ENCODE measurements at places on chromosomes 12 and 14.
A peak's percentile ranks its signal among the peaks of the same experiment; 100 is the strongest.

- DNase-seq, result no peak
These were observed 38.0 kb upstream of the A2ML1 start for GRCh38 chr12:8784290-8784888.

GRCh38 chr12:81517296-81517695 is 241.9 kb downstream of the PPFIA2 start:
- no peak for DNase-seq

DNA sequence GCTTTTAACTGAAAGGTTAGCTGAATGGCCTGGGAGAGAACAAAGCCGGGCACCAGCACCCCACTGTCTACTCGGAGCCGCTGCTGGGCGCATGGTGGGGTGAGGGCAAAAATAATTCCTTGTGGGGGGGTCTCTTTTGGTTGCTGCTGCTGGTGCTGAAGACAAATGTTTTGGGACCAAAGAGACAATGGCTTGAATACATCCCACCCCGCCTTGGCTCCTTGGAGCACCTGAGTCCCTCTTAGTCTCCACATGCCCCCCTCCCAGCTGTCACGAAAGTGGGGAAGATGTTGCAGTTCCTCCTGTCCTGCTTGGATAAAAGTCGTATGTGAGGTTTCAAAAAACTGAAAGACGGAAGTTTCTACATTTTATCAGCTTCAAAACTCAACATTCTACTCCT is 85.0 kb downstream of the PIWIL1 start:
- no peak for DNase-seq

GRCh38 chr14:53016491-53016890 is 65.6 kb upstream of the FERMT2 start:
- DNase-seq, result no peak

DNA sequence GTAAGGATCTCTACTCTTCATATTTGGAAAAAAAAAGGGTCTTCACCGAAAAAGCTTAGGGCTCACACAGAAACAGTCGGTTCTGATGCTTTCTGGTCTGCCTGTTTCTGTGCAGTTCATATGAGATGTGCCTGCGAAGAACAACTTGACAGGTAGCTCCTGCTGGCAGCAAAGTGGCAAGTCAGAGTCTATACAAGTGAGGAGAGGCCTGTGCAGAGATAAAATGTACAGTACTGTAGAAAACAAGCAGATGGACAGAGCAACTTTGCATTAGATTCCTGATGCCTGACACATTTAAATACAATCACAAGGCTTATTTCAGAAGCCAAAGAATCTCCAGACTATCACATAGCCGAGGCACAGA is 936.0 kb downstream of the DIO2 start:
- no peak for DNase-seq

DNA sequence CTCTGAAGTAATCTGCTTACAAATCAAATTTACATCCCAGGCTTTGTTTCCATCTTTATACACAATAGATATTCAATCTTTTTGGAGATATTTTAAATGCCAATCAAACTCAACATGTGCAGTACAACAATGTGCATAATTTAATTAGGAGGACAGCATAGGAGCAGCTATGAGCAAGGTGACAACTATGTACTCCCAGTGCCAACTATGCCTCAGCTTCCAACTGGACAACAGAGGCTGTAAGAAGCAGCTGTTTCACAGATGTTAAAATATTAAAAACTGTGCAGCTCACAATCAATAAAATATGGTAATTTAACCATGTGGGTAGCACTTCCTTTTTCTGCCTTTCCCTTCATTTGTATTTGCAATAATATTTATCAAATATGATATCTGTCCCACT is 99.9 kb downstream of the ST8SIA1 start:
- DNase-seq, result no peak

DNA sequence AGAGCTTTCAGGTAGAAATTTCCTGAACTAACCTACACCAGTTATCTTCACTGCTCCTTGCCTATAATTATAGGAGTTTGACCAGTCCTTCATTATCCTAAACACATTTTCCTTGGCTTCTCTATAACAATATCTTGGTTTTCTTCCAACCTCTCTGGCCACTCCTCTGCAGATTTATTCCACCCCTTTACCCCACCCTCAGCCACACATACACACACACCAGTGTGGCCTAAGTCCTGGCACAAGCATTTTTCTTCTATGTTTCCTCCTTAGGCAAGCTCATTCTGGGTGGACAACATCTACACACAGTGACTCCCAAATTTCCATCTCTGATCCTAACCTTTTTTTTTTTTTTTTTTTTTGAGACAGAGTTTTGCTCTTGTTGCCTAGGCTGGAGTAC is 25.1 kb downstream of the CDK17 start:
- no peak for DNase-seq

DNA sequence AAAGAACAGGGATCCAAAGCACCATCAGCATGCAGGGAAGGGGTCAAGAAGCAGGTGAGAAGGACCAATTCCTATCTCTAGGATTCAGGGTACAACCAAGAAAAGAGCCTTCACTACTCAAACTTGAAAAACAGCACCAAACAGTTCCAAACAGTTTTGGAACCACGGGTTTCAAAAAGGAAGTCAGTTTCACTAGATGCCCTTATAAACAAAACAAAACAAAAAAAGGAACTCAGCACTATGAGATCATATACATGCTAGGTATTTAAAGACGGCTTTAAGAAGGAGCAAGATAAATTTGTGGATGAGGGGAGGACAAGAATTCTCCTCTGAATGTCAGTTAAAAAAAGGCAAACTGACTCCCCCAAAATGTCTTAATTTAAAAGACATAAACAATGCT is 6.0 kb downstream of the INSM2 start:
- DNase-seq, result no peak

DNA sequence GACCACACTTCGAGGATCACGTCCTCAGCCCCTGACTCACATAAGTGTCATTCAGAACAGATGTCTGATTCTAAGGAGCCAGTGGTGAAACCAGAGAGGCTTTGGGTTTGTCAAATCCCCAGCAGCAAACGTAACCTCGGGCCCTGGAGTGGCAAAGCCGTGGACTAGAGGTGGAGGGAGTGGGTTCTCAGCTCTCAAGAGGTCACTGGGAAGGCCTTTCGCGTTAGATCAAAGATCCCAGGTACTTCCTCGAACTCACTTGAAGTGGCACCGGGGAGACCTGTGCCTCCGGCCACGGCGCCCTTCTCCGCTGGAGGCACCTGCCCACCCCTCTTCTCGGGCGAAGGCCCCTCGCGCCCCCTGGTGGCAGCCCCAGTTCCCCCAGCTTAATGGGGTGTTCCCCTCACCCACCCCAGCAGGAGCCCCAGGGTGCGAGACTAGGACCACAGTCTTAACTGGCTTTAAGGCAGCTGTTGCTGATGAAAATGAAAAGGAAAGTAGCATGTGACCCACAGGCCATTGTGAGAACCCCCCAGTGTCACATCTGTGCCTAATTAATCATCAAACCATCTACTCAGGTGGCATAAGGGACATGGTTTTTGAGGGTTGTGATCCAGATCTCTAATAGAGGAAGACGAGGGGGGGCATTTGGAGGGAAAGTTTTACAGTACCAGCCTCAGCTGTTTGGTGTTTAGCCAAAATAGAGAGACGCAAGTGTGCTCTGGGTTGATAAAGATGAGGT is 672 bp upstream of the ESR2 start:
- peak; percentile 77 for DNase-seq

DNA sequence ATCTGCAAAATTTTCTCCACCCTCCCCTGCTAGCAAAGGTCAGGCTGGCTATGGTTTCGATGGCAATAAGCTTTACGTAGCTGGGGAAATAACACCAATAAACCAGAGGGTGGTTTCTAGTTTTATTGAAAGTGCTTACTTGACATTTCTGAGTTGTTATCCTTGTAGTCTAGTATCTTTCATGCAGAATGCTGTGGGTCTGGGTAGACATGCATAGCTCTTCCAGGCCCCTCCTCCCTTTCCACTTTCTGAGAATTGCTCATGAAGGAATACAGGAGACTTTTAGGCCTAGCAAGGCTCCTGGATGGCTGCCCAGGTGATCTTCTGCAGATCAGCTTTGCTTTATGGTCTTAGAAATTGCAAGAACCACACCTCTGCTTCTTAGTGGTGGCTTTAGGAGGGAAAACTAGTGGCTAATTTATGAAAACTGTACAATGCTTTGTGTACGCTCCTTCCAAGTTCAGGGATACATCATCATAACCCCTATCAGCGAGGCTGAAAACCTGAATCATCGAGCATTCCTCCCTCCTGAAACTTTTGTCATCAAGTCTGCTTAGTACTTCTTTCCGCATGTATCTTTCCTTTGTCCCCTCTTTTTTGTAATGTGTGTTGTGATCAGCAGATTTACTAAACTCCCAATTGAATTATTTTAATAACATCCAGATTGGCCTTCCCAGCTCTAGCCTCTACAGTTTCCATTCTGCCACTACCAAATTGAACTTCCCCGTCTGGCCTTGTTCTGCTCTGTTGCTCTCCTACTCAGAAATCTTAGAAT is 473.0 kb downstream of the RAD51B start:
- DNase-seq, result no peak

GRCh38 chr12:120692524-120693033 is 5.6 kb downstream of the MLEC start:
- DNase-seq, result no peak

GRCh38 chr12:66903782-66904396 is 225.0 kb upstream of the GRIP1 start:
- DNase-seq, result no peak

- DNase-seq, result no peak
These were observed 139.0 kb downstream of the DPF3 start for GRCh38 chr14:72754949-72755348.

GRCh38 chr12:19867970-19868369 is 428.7 kb downstream of the AEBP2 start:
- DNase-seq, result no peak

GRCh38 chr12:26331960-26332359 is 136.6 kb downstream of the SSPN start:
- no peak for DNase-seq

DNA sequence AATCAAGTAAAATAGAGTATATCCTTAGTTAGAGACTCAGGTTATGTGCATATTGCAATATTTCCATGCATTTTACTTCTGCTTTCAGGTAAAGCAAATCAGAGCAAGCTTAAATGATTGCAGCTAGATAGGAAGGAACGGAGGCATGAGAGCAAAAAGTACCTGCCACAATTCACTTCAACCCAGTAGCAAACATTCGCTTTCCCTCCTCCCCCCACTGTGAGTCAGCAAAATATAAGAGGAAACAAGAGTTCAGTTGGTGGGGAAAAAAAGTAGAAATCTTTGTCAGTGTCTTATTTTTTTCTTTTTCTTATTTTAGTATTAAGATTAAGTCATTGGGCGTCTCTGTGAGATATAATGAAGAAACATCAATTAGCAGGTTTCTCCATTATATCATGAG is 475.4 kb downstream of the NPAS3 start:
- DNase-seq, result no peak

DNA sequence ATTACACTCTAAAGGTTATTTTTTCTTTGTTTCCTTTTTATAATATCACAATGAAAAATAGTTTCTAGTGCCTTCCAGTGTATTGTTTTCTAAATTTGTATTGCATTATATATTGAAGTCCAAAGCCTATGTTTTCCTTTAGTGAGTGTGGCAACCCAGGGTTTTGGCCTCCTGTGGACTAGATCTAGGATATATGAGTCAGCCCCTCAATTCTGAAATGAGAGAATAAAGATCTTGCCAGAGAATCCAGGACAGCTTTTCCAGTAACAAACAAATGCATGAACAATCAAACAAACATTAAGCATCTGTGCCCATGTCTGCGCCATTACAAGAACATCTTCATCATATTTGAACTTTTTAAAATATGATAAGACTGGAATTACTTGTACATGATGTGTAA is 70.7 kb upstream of the SSTR1 start:
- DNase-seq, result no peak

- DNase-seq, result peak; percentile 84
These were observed 24.0 kb downstream of the PLEKHH1 start for GRCh38 chr14:67557118-67557517.

- no peak for DNase-seq
These were observed 124.8 kb downstream of the SCARB1 start for GRCh38 chr12:124738636-124739467.

DNA sequence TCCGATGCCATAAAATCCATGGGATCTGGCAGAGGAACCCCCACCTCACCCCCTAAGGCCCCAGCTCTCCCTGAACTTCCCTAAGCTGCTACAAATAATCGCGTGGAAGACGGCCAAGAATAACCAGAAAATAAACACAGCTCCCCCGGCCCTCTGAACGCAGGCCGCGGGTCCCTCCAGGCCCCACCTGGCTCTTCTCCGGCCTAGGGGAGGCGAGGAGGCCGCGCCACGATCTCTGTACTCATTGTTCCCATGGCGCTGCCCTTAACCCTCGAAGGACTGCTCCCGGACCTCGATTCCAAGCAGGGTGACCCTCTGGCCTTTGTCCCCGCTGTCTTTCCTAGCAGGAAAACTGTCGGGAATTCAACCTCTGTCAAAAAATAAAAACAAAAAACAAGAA is 33.9 kb upstream of the TBX5 start:
- DNase-seq, result no peak

DNA sequence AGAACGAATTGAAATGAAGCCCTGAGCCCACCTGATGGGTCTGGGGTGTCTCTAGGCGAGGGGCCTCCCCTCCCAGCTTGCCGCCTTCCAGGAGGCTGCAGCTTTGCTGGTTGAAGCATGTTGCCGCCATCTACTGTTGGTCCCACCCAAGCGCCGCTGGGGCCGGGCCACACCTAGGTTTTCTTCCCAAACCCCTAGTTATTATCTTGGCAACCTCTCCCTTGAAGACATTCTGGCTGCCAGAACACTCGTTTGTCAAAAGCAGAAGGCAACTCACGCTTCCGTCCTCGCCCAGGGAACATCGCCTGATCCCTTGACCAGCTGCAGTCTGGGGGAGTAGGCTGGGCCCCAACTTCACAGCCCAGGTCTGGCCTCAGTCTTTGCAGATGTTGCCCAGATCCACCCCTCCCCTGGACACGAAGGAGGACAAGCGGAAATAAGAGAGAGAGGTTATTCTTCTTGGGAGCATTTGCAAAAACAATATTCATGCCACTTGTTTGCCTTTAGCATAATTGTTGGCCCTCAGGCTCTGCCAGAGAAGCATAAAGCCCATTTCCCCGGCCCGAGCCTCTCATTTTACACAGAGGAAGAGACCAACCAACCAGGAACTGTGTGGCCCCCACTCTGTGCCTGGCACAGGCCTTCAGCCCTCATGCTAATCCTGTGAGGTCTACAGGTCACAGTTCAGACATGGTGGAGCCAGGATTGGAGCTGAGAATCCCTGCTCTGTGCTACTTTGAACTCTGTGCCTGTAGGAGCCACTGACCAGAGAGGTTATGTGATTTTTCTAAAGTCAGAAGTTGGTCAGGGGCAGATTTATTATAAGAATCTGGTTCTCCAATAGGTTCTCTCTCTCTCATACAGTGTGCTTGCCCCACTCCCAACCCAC is 6.8 kb downstream of the EMP1 start:
- peak; percentile 80 for DNase-seq

GRCh38 chr12:10690906-10691305 is 17.1 kb upstream of the STYK1 start:
- no peak for DNase-seq

- no peak for DNase-seq
These were observed 59.0 kb upstream of the STXBP6 start for GRCh38 chr14:25108959-25109358.

Measured in islet precursor cell (in vitro differentiated cells).